Activated CD8-positive, alpha-beta memory T cell treated with anti-CD3 and anti-CD28 coated beads for 1 hour (primary cell): ENCODE measurements at places on chromosomes 1 and 21.

GRCh38 chr1:66532798-66533783, 862 bp upstream of the SGIP1 start:
- DNase-seq: no peak

GRCh38 chr1:168317309-168317708, 36.6 kb downstream of the TBX19 start:
- no peak for DNase-seq

DNA sequence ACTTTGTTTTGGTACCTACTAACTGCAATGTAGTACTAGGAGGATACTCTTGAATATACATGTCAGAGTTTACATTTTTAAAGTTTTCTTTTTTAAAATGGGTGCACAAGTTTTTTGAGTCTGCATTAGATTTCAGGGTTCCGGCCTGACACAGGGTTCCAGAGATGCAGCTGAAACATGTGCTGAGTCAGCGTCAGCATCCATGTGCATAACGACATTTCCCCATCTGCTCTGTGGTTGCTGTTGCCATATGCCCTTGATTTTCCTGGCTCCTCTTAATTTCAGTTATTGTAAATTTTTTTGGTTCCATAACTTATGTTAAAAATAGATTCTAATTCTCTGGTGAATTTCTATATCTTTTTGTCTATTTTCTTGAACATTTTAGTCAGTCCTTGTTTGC, 12.3 kb upstream of the METTL13 start:
- no peak for DNase-seq

- no peak for DNase-seq
These were observed 1.6 kb upstream of the SH3BGRL3 start for GRCh38 chr1:26278303-26278702.

- DNase-seq: no peak
These were observed 187.8 kb upstream of the PTBP2 start for GRCh38 chr1:96533820-96534219.

- DNase-seq: no peak
These were observed 339 bp downstream of the PTGS2 start for GRCh38 chr1:186679924-186680244.

DNA sequence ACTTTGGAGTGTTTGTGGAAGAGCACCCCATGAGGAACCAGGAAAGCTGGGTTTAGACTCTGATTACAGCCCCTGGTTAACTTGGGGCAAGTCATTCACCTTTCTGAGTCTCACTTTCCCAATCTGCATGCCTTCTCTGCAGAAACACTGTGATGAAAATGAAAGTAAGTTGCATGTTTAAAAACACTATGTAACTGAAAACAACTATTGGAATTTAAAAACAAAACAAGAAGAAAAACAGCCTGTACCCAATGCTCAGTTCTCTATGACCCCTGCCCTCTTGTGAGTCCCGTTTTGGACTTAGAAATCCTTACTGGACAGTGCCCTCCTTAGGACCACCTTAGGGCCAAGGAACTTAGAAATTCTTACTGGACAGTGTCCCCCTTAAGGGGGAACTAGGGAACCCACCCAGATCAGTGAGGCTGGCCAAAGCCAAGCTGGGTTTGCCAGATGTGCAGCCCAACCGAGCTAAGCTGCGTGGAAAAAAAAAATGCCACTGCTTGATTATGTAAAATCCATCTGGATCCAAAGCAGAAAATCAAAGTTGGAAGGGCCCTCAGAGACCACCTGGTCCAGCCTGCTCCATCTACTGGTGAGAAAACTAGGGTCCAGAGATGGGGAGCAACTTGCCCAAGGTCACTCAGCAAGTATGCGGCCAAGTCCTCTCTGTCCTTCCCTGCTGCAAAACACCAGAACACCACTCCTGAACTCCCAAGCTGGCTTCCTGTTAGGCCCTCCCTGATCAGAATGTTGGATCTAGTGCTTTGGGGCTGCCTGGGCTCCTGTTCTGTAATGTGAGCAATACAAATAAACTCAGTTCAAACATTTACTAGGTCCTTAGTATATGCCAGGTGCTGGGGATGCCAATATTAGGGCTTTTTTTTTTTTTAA, 77.7 kb downstream of the MRPL37 start:
- DNase-seq: no peak

- no peak for DNase-seq
These were observed 1.4 kb upstream of the TNFRSF14 start for GRCh38 chr1:2554621-2555387.

DNA sequence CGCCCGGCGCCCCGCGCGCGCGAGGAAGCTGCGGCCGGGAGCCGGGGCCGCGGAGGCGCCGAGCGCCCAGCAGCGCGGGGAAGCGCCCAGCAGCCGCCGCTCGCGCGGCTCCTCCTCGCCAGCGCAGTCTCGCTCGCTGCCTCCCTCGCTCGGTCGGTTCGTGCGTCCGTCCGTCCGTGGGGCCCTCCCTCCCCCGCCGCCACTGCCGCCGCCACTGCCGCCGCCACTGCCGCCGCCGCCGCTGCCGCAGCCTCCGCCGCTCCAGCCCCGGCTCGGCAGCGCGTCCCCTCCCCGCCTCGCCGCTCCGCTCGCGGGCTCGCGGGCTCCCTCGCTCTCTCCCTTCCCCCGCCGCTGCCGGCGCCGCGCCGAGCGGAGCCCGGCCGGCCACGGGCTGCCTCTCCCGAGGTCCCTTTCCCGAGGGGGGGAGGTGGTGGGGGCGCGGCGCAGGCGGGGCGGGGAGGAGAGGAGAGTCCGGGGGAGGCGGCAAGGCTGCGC, at the start of gene KCND3:
KCND3 (minus strand) TSS at position 138 of the 495 bp plus-strand sequence.
- DNase-seq: no peak

DNA sequence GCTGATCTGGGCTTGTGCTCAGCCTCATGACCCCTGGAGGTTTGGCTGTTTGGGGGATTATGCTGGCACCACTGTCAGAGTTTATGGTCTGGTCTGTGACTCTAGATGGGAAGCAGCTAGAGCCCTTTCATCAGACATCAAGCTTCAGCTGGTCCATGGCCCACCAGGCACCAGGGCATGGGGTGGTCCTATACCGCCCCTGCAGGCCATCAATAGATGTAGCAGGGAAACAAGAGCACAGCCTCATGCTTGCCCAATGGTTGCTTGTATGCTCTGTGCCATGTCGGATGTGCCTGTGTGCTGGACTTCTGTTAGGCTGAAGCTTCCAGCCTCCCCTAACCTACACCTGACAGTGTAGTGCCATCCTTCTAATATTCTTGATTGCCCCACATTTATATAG, 71.1 kb upstream of the CD34 start:
- DNase-seq: no peak

DNA sequence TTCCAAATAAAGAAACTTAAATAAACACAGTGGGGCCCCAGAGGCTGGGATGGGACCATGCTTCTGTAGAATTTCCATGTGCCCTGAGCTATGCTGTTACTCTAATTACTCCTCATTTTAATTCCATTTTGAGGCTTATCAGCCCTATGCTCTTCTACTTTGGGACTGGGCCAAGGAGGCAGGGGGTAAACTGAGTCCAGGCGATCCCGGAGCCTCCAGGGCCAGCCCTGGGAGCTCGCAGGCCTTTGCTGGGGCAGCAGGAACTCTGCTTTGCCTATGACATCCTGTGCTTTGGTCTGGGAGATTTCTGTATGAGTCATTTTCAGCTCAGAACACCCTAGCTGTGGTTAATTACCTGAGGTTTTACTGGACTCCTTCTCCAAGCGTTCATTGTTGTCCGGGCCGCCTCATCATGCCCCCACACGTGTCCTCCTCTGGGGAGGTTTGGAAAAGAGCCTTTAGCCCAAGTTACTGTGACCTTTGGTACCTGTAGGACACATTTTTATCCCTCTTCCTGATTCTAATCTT, 95.7 kb downstream of the RHOU start:
- DNase-seq: no peak

DNA sequence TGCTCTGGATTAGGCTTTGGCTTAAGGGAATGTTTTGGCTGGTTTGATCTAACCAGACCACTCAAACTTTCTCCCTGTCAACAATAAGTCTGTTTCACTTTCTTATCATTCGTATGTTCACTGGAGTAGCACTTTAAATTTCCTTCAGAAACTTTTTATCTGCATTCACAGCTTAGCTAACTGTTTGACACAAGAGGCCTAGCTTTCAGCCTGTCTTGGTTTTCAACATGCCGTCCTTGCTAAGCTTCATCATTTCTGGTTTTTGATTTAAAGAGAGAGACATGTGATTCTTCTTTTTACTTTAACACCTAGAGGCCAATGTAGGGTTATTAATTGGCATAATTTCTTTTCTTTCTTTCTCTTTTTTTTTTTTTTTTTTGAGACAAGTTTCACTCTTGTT, 14.9 kb upstream of the CYB5R1 start:
- DNase-seq: no peak

- no peak for DNase-seq
These were observed 55.0 kb upstream of the SYT6 start for GRCh38 chr1:114208714-114209113.

DNA sequence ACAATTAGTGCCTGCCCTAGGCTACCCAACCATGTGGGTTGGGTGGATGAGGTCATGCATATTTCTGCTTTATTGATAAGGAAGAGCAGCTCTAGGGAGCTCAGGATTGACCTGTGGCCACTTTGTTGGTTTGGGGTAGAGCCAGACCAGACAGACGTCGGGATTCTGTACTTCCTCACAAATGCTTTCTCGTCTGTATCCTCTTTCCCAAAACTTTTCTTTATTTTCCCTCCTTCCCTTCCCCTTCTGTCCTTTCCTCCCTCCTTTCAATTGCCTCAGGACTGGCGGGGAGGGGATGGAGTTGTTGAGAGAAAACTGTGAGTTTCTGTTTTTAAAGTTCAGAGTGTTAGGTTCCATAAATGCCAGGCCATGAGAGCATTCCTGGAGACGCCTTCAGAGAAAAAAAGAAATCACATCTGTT, 68.0 kb downstream of the UCK2 start:
- no peak for DNase-seq

- DNase-seq: no peak
These were observed 8.2 kb downstream of the GTF2B start for GRCh38 chr1:88883156-88883555.

DNA sequence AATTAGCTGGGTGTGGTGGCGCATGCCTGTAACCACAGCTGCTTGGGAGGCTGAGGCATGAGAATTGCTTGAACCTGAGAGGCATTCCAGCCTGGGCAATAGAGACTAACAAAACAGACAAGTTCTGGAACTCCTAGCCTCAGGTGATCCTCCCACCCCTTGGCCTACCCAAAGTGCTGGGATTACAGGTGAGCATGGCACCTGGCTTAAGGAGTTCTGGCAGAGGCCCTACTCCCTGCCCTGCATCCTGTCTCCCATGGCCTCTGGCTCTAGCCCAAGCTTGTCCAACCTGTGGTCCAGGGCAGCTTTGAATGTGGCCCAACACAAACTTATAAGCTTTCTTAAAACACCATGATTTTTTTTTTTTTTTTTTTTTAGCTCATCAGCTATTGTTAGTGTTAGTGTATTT, 20.4 kb downstream of the TOMM20 start:
- DNase-seq: no peak

GRCh38 chr1:14707531-14708445, 109.3 kb downstream of the KAZN start:
- no peak for DNase-seq

GRCh38 chr1:183987593-183988318, 49.8 kb downstream of the COLGALT2 start:
- no peak for DNase-seq

DNA sequence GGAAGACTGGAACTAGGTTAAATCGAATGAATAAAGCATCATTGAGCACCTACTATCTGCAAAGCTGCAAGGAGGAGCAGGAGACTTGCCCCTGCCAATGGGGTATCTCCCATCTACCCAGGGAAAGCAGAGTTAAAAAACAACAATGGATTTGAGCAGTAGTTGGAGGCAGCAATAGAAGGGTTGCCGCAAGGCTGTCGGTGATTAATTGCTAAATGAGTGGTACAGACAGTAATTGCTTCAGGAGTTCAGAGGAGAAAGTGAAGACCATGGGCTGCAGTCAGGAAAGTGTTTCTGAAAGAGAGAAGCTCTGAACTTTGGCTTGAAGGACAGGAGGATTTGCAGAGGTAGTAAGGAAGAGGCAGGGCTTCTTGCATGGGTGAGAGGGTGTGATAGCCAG, 152.9 kb downstream of the ACTL8 start:
- no peak for DNase-seq

GRCh38 chr21:14070049-14070893, 140.5 kb downstream of the LIPI start:
- no peak for DNase-seq

DNA sequence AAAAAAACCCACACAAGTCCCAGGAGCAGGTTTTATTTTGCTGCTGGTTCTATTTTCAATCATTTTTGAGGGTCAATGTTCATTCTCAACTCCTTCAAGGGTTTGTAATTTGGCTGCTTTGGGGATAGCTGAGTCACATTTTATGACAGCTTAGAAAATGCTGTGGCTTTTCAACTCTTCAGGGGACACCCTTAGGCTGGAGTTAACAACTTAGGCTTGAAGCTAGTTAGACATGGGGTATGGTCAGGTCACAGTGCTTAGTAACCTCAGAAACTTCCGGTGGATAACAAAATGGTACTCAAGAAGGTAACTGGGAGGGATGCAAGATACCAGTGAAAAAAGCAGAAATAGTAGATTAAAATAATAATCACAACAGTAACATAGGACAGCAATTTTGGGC, 308.8 kb downstream of the HHIPL2 start:
- no peak for DNase-seq

GRCh38 chr1:226128487-226129075, 58.0 kb downstream of the ACBD3 start:
- no peak for DNase-seq

DNA sequence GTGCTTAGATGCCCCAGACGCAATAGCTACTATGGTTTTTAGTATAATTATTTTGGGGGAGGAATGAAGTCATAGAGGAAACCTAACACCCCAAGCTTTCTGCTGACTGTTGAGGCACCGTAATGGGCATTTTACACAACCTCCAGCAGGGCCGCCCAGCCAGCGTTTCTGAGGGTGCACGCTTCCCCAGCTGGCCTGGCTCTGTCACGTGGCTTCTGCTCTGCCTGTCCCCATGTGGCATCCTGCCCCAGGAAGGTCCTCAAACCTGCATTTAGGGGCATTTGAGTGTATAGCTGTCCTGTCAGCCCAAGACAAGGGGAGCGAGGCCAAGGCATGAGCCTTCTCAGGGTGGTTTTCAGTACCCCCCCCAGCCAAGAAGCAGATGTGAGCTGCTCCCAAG, 10.4 kb upstream of the NEK2 start:
- no peak for DNase-seq

- DNase-seq: no peak
These were observed 15.3 kb downstream of the RAB4A start for GRCh38 chr1:229286099-229286766.

- no peak for DNase-seq
These were observed 431.4 kb downstream of the NEGR1 start for GRCh38 chr1:71850936-71851335.

DNA sequence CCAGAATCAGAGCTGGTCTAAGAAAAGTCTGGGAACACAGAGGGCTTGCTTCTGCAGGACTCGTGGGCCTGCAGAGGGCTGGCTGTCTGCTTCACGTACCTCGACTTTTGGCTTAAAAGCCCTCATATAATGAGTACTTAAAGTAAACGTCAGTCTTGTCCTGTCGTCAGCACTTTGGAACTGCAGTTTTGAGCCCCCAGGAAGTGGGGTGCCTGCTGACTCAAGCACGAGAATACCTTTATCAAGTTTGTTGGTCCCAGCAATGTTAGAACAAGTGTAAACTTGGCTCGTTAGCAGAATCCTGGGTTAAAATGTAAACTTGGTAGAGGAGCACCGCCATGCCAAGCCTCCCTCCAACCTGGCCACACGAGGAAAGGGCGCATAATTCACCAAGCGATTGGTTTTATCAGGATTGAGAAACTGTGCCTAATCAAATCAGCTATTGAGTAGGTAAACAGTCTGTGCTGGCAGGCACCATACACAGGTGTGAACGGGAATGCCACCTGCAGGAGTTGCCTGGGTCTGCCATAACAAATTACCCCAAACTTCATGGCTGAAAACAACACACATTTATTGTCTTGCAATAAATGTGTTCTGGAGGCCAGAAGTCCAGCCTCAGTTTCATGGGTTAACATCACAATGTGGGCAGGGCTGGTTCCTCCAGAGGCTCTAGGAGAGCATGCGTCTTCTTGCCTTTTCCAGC, 45.0 kb upstream of the FHAD1 start:
- no peak for DNase-seq
